ENCODE measurements at places on chromosomes 3 and 15.
A peak's percentile ranks its signal among the peaks of the same experiment; 100 is the strongest.

DNA sequence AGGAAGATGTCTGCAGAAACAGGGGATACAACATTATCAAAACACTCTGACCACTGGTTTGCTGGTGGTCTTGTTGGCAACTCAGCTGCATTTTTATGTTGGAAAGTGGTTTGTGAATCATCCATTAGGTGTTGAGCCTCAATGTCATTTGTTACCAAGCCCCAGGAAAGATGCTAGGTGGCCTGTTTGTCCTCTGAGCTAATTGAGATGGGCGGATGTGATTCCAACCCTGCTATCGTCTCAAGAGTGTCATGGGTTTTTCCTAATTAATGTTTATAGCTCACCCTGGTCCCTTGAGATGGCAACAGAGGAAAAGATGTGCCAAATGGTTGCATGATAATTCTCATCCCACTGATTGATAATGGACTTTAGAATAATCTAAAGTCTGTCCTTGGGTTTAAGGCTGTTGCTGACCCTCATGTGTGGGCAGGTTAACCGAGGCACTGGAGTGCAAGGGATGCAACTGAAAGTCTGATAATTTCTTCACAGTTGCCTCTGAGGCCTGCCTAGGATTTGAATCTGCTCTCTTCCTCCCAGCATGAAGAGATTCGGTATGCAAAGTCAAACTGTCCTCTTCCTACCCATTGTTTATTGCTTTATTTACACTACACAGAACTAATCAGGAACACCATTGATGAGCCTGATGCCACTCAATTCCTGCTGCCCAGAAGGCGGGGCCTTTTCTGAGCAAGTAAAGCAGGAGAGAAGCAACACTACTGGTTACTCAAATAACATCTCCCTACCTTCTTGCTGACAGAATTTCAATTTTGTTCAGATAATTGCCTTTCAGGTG, 166.2 kb upstream of the TBC1D5 start:
- DNase-seq, result no peak

GRCh38 chr15:67120839-67121643, 55.6 kb downstream of the SMAD3 start:
- peak; percentile 91 for DNase-seq

DNA sequence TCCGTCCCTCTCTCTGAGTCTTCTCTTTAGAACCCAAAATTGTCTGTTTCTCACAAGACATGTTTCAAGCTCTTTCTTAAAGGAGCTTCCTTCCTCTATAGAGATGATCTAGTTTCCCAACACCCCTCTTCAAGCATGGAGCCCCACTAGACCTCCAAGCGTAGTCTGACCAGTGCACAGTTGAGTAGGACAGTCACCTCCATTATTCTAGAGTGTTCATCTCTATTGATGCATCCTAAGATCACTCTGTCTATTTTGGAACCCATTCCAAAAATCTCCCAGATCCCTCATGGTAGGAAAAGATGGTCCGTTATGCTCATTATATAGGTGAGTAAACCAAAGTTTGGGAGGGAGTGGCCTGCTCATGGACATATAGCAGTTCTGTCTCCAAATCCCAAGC, 4.1 kb upstream of the CAV3 start:
- DNase-seq, result no peak

DNA sequence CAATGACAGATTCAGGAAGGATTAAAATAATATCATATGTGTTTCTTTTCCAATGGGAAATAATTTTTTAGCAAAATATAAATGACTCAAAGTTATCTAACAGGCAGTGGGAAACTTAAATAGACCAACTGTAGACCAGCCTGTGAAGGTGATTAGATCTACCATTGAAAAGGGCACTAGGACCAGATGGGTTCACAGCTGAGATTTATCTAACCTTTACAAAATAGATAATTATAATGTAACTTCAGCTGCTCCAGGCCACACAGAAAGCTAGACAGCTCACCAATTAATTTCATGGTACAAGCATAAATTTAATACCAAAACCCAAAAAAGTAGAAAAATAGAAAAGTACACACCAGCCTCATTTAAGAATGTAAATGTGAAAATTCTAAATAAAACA, 240.4 kb upstream of the MRPL3 start:
- DNase-seq, result no peak

DNA sequence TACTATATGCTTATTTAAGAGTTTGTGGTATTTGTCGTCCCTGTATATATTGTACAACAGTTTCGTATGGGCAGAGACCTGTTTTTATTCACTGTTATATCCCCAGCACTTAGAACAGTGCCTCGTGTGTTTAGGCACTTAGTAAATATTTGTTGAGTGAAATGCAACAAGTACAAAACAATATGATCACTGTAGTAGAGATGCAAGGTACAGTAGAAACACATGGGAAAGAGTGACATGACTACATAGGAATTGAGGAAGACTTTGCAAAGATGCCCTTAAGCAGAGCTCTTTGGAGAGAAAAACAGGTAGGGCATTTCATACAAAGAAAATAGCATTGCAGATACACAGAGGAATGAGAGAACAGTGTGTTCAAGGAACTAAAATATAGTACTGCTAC, 18.3 kb downstream of the RASA2 start:
- DNase-seq, result no peak

- DNase-seq, result no peak
Observed at GRCh38 chr3:18544146-18544545, 119.0 kb upstream of the SATB1 start.

GRCh38 chr15:38374029-38374428, 79.9 kb upstream of the FAM98B start:
- no peak for DNase-seq

Measured in stimulated activated naive B cell treated with anti-CD40 and anti-IgM and Interleukin-4, amounts not matched to agents 10 μg/mL and 1 μg/mL and 100 μg/mL, for 72 hours (primary cell).